ENCODE measurements at places on chromosomes 6 and 20.
A peak's percentile ranks its signal among the peaks of the same experiment; 100 is the strongest.

GRCh38 chr6:88115307-88115706 lies 50.8 kb downstream of the CNR1 start:
- no peak for DNase-seq

- no peak for DNase-seq
Observed at GRCh38 chr20:35963878-35964277, 4.5 kb upstream of the CNBD2 start.

DNA sequence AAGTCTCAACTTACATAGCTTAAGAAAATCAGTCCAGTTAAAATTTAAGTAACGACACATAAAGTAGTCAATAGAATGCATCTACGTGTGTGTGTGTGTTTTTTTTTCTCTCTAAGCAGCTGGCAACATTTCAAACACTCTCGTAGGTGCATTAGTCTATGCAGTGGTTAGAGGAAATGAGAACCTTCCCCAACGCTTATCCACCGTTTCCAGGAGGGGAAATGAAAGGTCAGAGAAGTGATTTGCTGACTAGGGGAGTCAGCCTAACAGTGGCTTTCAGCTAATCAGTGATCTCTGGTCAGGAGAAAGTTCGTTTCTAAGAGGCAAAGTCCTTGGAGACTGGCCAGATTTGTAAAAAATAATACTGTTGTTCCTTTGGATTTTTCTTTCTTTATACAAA lies 806.6 kb downstream of the C6orf118 start:
- DNase-seq: no peak

DNA sequence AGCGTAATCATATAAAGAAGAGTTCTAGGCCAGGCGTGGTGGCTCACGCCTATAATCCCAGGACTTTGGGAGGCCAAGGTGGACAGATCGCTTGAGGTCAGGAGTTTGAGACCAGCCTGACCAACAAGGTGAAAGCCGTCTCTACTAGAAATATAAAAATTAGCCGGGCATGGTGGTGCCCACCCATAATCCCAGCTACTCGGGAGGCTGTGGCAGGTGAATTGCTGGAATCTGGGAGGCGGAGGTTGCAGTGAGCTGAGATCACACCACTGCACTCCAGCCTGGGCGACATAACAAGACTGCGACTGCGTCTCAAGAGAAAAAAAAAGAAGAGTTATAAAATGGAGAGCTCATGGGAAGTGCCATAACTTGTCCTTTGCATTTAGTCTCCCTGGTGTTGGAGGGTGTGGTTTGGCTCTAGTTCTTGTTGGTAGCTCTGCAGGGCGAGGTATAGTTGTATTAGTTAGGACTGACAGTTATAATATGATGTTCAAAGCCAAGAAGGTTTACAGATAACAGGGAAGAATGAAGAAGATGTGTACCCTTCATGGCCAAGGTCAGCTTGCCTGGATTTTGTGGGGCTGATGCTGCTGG lies 54.8 kb downstream of the UTRN start:
- DNase-seq: no peak

- DNase-seq: no peak
Observed at GRCh38 chr6:112997421-112998085, 650.4 kb downstream of the RFPL4B start.

DNA sequence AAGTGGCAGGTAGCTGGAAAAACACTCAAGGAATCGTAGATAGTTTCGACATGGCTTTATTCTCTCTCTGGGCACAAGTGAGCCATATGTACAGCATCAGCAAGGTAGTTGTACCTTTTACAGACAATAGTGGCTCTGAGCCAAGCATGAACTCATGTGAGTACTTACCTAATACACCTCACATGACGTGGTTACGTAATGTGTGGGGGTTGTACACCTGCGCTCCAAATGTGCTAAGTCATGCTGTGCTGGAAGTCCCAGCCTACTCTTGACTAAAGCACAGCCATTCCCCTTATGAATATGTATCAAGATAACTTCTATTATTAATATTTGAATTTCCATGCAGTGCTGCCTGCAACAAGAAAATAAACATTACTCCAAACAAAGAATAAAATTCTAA lies 78.8 kb upstream of the HMGN3 start:
- DNase-seq: no peak

GRCh38 chr6:116265041-116265829 lies 11.4 kb upstream of the TSPYL4 start:
- no peak for DNase-seq

GRCh38 chr6:165854061-165854862 lies 191.2 kb upstream of the PDE10A start:
- no peak for DNase-seq

DNA sequence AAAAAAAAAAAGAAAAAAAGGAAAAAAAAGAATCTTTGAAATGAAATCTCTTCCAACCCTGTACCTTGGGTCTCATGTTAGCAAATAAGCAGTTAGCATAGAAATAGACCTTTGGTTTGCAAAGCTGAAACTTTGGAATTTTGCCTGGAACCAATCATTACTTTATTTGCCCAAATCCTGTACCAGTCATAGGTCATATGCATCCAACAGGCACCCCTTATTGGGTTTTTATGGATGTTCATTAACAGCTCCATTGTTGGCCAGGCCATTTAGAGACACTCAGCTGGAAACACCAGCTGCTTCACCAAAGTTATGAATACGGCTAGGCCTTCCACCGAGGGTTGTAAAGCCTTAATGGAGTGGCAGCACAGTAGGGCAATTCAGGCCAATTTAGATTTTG lies 53.0 kb downstream of the ALDH8A1 start:
- DNase-seq: no peak

GRCh38 chr6:159679091-159680077 lies 13.7 kb downstream of the SOD2 start:
- no peak for DNase-seq

GRCh38 chr6:31749301-31750036 lies 9.7 kb downstream of the MSH5 start:
- no peak for DNase-seq

DNA sequence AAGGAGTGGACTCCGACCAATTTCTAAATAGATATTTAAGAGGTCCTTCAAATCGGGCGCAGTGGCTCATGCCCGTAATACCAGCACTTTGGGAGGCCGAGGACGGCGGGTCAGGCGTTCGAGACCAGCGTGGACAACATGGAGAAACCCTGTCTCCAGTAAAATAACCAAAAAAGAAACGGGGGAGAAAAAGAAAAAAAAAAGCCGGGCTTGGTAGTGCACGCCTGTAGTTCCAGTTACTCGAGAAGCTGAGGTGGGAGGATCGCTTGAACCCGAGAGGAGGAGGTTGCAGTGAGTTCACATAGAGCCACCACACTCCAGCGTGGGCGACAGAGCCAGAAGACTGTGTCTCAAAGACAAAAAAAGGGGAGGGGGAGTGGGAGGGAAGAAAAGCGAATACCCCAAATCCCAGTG lies 53.3 kb upstream of the HFE start:
- DNase-seq: peak; percentile 76

- no peak for DNase-seq
Observed at GRCh38 chr6:158149641-158150040, 18.4 kb downstream of the SERAC1 start.

DNA sequence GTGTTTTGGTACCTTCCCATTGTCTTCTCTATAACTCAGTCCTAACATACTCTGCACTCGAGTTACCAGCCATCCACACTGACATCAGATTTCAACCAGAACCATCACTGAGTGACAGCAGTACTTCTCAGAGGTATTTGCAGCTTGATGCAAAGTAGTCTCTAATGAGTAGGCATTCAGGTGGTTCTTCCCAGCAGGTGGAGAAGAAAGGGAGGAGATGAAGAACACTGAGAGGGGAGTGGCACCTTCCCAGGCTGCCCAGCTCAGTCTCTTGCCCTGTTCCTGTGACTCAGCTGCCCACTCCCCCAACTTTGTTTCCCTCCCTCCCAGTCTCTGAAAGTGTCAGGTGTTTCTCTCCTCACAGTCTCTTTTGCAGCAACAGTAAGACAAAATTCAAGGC lies 38.7 kb upstream of the SMIM28 start:
- DNase-seq: no peak

DNA sequence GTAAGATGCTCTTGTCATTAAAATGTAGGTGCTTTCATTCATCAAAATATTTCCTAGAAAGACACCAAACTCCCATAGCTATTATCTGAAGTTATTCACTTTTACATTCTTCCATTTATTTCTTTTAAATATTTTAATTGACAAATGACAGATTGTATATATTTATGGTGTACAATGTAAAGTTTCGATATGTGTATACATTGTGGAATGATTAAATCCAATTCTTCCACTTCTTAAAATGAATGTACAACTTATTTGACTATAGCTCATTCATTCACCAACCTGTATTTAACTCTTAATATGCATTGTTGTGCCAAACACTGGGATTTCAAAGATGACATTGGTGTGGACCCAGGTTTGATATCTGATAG lies 41.0 kb downstream of the CCN2 start:
- no peak for DNase-seq

DNA sequence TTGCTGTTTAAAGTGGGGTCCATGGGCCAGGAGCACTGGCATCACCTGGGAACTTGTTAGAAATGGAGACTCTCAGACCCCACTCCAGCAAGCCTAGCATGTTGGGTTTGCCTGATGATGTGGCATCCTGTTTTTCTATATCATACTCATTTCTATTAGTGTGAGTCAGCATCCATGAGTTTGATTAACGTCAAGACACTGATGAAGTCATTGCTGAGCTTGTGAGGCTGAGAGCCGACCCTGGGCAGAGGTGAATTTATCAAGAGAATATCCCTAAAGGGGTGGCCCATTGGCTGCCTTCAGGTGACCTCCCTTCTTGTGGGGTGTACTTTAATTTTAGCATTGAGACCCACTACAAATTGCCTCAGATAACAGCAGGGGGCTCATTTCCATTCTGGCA lies 43.4 kb upstream of the RNF144B start:
- DNase-seq: no peak

DNA sequence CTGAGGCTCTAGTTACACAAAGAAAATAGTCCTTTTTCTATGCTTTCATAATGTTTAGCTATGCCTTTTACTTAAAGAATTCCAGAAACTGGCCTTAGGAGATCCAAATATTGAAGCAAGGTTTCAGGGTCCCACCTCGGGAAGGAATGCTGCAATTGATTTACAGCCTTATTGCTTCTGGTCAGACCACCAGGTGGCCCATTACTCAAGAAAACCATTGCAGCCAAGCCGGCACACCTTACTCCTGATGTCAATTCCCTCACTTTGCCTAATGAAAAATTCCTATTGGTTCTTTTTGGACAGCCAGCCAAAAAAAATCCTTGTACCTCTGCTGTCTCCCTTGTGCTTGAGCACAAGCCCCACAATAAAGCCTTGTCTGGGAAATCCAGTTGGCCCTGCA lies 173.9 kb downstream of the LMBRD1 start:
- DNase-seq: no peak

- no peak for DNase-seq
Observed at GRCh38 chr6:13190376-13190775, 138.0 kb downstream of the TBC1D7 start.

DNA sequence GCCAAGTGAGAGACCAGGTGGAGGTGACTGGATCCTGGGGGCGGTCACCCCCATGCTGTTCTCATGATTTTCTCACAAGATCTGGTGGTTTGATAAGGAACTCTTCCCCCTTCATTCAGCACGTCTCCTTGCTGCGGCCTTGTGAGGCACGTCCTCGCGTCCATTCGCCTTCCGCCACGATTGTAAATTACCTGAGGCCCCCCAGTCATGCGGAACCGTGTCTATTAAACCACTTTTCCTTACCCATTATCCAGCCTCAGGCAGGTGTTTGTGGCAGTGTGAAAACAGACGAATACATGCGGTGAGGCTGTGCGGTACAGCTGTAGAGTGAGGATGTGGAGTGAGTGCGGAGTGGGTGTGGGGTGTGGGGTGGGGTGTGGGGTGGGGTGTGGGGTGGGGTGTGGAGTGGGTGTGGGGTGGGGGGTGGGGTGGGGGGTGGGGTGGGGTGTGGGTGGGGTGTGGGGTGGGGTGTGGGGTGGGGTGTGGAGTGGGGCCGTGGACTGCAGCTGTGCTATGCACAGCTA lies 12.1 kb upstream of the NTSR1 start:
- no peak for DNase-seq

DNA sequence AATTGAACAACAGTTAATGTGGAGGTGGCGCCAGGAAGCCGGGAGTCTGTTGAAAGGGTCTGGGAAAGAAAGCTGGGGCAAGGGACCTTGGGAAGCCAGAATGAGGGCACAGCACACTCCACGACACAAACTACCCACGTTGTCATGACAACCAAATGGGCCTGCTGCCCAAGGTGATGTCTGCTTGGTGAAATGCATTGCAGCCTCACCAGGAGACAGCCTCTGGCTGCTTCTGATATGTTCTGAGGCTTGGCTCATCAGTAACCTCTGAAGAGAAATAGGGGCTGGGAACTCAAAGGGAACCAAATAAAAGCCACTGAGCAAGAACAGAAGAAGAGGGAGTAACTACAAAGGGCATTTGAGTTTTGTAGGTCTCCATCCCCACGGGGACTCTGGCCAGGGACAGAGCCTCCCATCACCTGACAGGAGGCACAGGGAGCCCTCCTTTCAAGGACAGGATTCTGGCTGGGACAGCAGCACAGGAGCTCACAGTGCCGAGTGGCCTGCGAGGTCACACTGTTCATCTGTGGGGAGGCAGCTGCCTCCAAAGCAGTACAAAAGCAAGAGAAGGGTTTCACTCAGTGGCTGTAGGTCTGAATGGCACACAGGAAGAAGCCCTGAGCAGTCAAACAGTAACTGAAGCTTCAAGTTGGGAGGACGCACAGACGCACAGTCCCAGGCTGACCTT lies 44.6 kb upstream of the KCNK16 start:
- DNase-seq: no peak

DNA sequence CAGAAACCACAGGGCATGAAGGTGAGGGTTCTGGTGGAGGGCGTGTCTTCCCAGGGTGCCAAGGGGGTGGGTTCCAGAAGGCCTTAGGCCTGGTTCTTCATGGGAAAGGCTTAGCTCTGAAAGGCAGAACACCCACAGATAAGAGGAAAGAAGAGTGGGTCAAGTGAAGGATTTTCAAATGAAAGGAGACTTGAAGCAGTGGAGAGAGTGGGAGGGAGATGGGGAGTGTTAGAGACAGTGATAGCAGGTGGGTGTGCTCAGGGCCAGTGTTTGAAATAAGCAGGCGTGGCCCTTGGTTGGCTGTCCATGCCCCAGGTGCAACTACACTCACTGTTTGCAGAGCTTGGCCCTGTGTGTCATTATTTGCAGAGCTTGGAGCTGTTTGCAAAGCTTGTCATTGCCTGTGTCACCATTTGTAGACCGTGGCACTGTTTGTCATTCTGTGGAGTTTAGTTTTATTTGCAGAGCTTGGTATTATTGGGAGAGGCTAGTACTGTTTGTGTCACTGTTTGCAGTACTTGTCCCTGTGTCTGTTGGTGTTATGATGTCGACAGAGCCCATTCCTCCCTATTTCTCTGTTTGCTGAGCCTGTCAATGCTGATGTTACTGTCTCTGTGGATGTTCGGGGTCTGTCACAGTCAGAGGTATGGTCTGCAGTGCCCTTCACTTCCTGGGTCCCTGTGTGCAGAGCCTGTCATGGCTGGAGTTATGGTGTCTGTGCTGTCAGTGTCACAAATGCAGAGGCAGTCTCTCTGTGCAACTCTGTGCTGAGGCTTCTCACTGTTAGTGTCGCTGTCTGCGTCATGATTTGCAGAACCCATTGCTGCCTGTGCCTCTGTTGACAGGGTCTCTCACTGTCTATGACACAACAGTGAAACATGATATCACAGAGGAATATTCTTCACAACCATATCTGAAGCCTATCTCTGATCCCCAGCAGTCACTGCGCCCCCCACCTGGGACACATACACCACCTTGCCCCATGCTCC lies 127.7 kb upstream of the LRFN2 start:
- DNase-seq: no peak

GRCh38 chr6:168905451-168906090 lies 348.1 kb downstream of the THBS2 start:
- no peak for DNase-seq
